ENCODE measurements at places on chromosomes 16 and 17. TPM values are rescaled to one million over a fixed set of nuclear protein-coding genes. Genes with fewer than 3 reads are reported as not detected.

The RASD1 gene
- total RNA-seq = 1.7 TPM

The CSNK2A2 gene
- total RNA-seq = 16.9 TPM

The FAM222B gene
- 3.4 TPM for total RNA-seq

The GAA gene
- 33.8 TPM for total RNA-seq

The TEX14 gene
- under 0.01 TPM for total RNA-seq

The CIITA gene
- total RNA-seq = 0.77 TPM

The MT3 gene
- not detected for total RNA-seq

The WNK4 gene
- total RNA-seq = 3.5 TPM

The TMEM106A gene
- total RNA-seq = 2.5 TPM

The ODAD4 gene
- total RNA-seq = 0.56 TPM

The SLC38A8 gene
- total RNA-seq = not detected

The ANKFY1 gene
- total RNA-seq = 48.5 TPM

The C17orf113 gene
- under 0.01 TPM for total RNA-seq

The ABI3 gene
- under 0.01 TPM for total RNA-seq

The COG7 gene
- 14.8 TPM for total RNA-seq

The CDRT15 gene
- not detected for total RNA-seq

The GGA2 gene
- total RNA-seq = 25.4 TPM

The VASN gene
- total RNA-seq = 77.5 TPM

The AXIN1 gene
- total RNA-seq = 21.7 TPM

The CCL8 gene
- total RNA-seq = not detected

The SLC25A19 gene
- 8.8 TPM for total RNA-seq

The GRAPL gene
- not detected for total RNA-seq

The TEX19 gene
- total RNA-seq = not detected

The NHLRC4 gene
- total RNA-seq = 3.4 TPM
